Left hindlimb (tissue), 1 donor: ENCODE measurements at places on chromosomes 6 and 20.

DNA sequence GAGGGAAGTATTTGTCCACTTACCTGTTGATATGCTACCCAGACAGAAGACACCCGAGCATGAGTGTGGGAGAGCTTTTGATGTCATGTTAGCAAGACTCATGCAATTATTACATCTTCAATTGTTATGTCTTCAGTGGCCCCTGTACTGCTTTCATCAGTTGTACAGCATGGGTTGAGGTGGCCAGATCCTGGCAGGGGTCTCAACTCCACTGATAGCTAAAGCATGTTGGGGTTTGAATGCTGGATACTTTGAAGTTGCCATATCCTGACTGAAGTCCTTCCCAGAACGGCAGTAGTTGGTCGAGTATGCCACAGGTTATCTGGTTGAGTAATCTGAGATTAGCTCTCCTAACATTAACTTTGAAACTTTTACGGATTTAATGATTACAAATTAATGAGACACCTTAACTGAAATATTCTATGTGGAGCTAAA lies 46.7 kb downstream of the LRRN4 start:
- no peak for DNase-seq

DNA sequence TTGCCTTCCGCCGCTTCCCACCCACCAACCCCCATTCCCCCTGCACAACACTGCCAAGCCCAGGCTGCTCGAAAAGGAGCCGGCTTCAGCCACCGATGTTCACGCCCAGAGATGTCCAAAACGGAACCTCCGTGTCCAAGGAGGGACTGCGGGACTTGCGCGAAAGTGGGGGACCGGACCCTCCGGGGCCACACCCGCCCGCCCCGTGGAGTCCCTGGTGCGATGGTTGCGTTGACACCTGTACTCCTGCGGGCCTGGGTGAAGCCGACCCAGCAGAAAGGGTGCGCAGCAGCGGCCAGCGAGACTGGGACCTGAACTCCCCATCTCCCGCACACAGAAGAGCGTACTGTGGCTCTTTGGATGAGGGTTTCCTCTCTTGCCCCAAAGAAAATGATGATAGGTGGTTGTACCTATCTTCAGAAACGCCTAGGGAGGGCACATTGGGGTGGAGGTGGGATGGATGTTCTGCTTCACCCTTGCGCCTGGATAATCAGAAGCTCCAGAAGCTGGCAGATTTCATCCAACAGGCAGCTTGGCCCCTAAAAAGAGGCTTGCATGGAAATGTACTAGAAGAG lies 1.9 kb upstream of the VGLL2 start:
- no peak for DNase-seq

DNA sequence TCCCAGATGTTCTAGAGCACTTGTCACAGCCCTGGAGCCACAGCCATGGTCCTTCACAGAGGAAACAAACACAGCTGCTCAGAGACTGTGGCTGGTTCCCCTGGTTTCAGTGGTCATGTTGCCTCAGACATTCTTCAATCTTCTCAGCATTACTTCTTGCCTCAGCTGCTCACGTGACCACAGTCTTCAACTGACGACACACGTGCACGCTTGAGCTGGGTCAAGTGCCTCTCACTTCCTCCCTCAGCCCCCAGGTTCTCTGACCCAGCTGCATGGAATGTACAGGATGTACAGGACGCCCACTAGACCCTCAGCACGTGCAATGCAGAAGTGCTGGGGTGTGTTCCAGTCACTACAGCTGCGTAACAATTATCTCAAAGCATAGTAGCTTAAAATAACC lies 159.8 kb upstream of the GGTLC1 start:
- no peak for DNase-seq

- peak; percentile 54 for DNase-seq
These were observed at the start of gene RIPPLY2 for GRCh38 chr6:83853178-83854000. Gene RIPPLY2 (plus strand): TSS chr6:83853360. CDS start chr6:83853417, 57 bp downstream.

DNA sequence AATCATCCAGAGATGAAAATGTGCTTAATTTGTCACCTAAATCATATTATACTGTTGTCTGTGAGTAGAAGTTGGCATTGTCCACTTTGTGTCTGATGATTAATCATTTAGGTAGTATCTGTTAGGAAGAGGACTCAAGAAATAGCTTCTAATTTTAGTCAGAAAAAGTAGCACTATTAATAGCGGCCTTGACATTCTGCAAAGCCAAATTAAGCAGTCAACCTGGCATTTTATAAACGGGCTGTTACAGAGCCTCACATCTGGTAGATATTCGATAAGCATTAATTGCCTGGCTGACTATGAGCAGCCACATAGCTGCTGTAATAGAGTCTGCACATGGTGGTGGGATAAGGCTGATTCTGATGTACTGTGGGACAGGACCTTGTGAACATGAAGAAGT lies 99.5 kb downstream of the KLHL32 start:
- DNase-seq, result no peak
